ENCODE measurements at places on chromosomes 3 and 15. TPM values are rescaled to one million over a fixed set of nuclear protein-coding genes. Genes with fewer than 3 reads are reported as not detected.

Gene CFAP100
- total RNA-seq: not detected

Gene CCR9
- not detected for total RNA-seq

Gene MAP6D1
- total RNA-seq: 1.7 TPM

Gene FBXW12
- not detected for total RNA-seq

Gene TM4SF4
- not detected for total RNA-seq

Data from aorta (tissue), 5 donors.